ENCODE measurements at places on chromosomes 4 and X.

- DNase-seq, result no peak
Observed at GRCh38 chr4:610411-611261, 14.7 kb upstream of the PDE6B start.

- no peak for DNase-seq
Observed at GRCh38 chr4:69563424-69563823, 67.7 kb upstream of the UGT2B4 start.

- no peak for DNase-seq
Observed at GRCh38 chr4:124862261-124862660, 149.7 kb upstream of the ANKRD50 start.

- DNase-seq, result no peak
Observed at GRCh38 chr4:141248029-141248428, 27.3 kb downstream of the ZNF330 start.

DNA sequence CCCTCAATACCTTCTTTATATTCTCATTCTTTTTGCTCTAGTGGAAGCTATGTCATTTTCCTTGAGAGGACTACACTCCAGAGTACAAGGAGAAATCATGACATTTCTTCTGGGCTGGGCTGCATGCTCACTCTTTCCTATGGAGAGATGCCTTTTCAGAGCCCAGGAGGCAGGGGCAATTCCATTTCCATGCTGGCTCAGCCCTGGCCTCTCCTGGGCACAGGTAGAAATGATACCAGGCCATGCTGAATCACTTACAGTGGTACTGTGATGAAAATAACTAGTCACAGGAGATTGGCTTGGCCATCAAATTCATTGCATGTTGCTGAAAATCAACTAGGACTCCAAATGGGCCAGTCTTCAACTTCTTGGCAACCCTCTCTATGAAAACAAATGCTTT, 34.0 kb upstream of the PPARGC1A start:
- DNase-seq, result no peak

DNA sequence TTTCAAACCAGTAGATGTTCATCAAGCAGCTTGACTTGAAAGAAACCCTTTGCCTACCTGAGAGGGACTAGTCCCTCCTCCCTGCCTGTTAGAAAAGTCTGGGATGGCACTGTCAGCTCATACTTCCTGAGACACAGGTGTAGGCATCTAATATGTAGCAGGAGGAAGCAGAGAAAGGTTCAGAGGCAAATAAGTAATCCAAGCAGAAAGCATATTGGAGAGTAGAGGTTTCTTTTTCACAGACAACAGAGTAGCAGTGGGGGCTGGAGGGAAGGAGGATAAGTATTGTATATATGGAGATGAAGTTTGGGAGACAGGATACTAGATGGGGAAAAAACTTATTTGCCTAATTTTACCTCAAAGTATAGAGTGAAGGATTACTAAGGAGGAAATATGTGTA, 81.5 kb downstream of the FNIP2 start:
- DNase-seq, result no peak

DNA sequence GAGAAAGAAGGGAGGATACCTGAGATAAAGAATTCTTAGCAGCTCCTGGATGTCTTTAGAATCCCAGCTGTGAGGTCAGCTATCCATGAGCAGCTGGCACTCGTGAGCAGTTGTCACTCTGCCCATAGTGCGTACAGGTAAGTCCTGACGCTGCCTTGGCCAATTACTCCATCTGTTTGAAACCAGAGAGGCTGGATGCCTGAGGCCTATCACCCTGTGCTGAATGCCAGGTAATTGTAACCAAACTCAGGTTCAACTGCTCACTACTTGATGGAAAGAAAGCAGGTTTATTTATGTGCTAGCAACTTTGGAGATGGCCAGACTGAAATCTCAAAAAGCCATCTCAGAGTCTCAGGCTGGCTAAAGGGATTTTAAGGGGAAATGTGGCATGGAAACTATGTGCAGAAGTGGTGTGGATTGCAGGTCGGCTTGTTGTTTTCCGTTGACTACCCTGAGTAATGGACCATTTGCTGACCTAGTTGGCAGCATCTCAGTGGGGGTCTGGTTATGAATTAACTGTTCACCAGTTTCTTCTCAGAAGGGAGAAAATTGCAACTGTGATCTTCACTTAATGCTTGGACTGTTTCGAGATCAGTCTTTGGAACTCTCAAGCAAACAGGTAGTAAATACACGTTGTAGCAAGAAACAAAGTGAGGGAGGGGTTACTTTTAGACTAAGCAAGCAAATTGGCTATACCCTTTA, 1614.0 kb upstream of the PCDH10 start:
- DNase-seq, result no peak

GRCh38 chr4:121226362-121226761, 62.2 kb upstream of the TNIP3 start:
- no peak for DNase-seq

DNA sequence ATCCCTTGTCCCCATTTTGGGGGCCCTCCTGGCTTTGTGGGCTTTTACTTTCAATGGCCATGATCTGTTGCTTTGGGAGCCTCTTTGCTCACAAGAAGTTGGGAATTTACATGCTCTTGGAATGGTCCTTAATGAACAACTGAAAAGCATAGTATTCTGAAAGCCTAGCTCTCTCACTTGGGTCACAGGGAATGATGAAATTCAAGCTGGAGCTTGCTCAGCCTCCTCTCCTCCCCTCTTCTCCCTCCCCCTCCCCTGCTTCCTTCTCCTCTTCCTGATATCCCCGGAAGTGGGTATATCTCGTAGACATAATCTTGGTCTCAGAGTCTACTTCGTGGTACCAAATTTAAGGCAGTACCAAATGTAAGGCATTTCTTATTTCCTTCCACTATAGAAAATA, 400.6 kb upstream of the NR3C2 start:
- DNase-seq, result no peak

- no peak for DNase-seq
Observed at GRCh38 chr4:70935038-70935695, 33.0 kb downstream of the MOB1B start.

DNA sequence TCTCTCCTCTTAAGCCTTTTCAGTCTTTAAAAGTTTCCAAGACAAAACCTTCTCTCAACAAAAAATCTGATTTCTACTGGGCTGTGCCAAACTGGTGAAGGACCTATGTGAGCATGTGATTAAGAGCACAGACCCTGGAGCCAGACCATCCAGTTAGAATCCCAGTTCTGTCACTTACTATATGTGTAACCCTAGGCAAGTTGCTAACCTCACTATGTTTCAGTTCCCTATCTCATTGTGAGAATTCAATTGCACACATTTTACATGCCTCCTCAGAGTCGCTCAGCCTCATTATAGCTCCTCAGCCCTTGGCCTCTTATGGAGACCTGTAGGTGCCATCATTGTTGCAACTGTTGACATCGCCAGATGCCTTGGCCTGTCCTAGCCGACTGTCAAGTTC, 54.1 kb upstream of the VEGFD start:
- DNase-seq, result no peak

- DNase-seq, result no peak
Observed at GRCh38 chrX:67523932-67524331, 19.9 kb upstream of the AR start.

DNA sequence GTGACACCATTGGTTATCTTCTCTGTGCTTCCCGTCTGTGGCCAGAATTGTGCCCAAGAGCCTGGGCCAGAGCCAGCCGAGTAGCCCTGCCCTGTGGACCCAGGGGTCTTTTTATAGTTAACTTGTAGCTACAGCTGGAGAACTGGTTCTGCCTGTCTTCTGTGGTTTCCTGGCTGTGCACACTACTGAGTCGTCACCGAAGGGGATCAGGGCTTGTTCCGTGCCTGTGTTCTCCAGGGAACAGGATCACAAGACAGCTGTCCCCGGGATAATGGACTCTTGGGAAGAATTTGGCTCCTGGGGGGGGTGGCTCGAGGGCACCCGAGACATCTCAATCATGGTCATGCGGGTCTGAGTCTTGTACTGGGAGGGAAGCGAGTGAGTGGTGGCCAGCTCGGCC, 22.1 kb upstream of the OPN1LW start:
- no peak for DNase-seq

DNA sequence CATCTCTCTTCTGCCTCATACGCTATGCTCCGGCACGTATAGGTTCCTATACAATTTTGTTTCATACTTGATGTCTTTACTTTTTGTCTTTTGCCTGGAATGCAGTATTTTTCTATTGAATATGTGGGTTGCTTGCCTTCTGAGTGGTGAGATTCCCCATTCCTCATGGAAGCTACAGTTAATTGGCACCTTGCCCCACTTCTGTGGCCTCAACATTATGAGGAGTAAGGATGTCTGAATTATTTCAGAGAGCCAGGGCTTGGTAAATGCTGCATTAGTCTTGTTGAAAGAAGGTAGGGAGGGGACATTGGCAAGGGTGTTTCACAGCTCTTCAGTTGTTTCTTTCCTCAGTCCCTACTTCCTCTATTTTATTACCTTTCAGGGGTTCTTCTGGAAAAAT, 23.0 kb downstream of the CDKL5 start:
- DNase-seq, result no peak

DNA sequence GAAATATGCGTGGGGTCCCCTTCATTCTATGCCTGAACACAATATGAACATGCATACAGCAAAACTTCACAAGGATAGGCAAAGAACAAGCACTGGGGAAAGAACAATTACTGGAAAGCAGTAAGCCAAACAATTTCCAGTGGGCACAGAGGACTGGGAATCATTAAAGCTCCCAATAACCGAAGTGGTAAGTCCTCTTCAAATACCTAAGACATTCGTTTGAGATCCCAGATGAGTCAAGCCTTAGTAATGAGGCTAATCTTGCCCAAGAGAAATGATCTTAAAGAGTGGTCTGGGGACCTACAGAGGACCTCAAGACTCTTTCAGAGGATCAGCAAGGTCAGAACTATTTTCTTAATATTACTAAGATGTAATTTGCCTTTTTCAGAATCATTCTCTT, 28.6 kb downstream of the ANAPC10 start:
- no peak for DNase-seq

DNA sequence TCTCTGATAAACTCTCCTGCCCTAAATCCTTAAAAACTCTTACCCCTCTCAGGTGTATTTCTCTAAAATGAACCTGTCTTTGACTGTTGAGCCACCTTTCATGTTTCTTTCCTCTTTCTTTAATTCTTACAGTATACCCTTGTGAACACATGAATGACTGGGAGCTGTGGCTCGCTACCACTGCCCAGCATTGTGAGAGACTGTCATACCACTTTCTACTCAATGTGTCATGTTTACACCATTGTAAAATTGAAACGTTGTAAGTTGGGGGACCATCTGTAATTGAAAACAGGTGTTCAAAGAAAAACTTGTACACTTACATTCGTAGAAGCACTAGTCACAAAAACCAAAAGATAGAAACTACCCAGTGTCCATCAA, 66.9 kb downstream of the ZNF182 start:
- no peak for DNase-seq

- DNase-seq, result no peak
Observed at GRCh38 chr4:128930051-128930450, 120.6 kb downstream of the JADE1 start.

DNA sequence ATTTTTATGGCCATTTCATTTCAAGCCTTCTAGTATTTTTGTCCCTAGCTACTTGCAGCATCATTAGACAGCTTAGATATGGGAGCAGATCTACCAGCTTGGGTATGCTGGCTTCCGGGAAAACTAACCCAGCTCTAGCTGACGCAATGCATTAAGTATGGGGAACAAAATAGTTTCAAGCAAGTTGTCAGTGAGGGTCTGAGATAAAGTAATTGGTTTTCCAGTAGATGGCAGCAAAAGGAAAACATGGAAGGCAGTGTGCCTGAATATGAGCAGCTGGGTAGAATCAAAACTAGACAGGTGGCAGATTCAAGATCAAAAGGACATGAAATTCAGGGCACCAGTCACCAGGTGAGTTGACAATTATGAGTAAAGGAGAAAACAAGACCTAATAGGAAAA, 340.9 kb upstream of the CTSO start:
- no peak for DNase-seq

DNA sequence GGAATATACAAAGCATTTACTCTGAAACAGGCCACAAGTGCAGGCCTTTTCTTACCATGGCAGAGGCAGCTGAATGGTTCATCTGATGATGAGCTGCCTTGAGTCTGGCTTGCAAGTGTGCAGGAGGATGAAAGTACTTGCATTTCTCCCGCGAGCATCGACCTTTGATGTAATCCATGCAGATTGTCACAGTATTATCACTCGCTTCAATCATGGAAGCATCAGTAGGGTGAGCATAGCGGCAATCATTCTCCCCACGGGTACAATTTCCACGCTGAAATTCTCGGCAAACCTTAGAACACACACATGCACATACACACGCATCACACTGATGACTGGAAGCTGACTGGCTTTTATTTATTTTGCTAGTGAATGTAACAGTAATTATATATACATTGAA, 98.0 kb downstream of the MBNL3 start:
- DNase-seq, result no peak

DNA sequence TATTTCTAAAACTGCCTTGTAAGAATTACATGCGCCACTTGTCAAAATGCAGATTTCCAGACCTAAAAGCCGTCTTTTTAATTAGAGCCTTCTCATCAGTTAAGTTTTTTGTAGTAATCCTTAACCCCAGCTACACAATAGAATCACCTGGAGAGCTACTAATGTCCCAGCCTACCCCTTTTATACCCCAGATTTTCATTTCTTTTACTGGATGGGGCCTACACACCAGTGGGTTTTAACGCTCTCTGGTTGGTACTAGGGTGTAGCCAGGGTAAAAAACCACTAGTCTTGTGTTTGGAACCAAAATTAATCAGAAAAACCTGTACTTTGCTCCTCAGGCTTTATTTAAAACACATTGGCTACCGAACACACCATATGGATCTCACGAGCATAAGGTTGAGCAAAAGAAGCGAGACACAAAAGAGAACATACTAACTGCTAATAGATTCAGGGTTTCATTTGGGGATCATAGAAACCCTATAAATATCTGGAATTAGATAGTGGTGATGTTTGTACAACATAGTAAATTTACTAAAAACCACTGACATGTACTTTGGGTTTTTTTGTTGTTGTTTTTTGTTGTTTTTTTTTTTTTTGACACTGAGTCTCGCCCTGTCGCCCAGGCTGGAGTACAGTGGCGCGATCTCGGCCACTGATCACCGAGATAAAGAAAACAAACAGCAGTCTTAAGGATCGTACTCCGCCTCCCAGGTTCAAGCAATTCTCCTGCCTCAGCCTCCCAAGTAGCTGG, 30.6 kb downstream of the BBS12 start:
- DNase-seq, result no peak

DNA sequence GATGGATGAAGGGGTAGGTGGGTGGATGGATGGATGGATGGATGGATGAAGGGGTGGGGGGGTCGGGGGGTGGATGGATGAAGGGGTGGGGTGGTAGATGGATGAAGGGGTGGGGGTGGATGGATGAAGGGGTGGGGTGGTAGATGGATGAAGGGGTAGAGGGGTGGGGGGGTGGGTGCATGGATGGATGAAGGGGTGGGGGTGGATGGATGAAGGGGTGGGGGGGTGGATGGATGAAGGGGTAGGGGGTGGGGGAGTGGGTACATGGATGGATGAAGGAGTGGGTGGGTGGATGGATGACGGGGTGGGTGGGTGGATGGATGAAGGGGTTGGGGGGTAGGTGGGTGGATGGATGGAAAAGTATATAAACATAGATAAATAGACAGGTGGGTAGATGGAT, 74.2 kb downstream of the PRKX start:
- DNase-seq, result no peak

Data from activated gamma-delta T cell (primary cell).